Activated CD4-positive, alpha-beta T cell treated with anti-CD3 and anti-CD28 coated beads for 4 hours (primary cell): ENCODE measurements at places on chromosomes 3 and 15.

DNA sequence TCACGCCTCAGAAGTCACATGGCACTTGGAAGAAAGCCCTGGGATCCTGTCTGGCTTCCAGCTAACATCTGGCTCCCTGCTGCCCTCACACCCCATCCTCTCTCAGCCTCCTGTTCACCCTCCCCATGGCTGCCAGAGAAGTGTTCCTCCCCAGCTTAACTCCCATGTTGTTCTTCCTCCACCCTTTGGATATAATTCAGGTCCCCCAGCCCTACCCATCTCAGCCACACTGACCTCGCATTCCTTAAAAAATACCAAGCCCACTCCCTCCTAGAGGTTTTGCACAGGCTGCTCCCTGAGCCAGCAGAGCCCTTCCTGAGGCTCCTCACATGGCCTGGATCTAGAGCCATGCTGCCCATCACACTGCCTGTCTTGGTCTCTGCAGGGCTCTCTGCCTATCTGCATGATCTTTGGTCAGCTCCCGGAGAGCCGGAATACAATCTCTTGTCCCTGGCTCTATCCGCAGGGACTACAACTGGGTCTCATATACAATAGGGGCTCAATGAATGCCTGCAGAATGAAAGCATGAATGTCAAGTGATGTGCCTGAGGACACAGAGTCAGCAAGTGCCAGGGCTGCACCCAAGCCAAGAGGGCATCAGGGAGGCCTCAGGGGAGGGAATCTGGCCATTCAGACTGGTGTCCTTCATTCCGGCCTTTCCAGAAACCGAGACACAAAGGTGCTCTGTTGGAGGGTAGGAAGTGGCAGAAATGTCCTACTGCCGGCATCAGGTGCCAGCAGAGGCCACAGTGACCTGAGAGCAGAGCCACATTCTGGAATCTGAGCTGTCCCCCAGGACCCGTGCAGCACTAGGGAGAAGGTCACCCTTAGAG lies 3.8 kb upstream of the TKT start:
- DNase-seq: no peak

GRCh38 chr3:162632672-162633071 lies 1136.1 kb downstream of the OTOL1 start:
- no peak for DNase-seq

DNA sequence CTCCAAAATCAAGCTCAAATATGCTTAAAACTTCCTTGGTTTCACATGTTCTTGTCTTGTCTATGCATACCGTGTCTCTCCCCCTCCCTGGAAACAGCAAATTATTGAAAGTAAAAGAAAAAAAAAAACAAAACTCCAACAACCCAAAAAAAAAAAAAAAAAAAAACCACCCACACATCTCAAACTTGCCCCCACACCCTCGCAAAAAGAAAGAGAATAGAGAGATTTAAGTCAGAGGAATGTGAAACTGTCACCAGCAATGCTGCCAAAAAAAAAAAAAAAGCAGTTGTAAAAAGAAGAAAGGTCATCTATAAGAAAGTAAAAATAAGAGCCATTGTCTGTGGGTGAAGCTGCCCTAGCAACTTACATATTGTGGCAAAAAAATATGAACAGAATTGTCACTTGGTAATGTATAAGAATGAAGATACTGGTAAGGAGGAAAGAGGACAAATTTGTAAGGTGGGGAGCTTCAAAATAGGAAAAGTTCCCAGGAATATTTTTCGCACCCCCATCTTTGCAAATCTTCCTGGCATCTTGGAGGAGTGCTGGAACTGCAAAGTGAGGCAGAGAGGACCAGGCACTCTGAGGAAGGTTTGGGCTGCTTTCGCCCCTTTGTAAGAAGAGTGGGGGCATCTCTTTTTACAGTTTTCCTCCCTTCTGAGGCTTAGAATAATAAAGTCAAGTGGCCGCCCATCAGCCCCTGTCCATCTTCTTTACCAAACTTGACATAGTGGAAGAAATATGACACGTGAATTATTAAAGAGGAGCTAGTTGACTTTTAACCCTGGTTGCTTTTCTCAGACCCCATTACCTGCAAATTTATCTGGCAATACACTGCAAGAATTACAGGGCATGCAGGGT lies 81.8 kb downstream of the NR2F2 start:
- DNase-seq: no peak

DNA sequence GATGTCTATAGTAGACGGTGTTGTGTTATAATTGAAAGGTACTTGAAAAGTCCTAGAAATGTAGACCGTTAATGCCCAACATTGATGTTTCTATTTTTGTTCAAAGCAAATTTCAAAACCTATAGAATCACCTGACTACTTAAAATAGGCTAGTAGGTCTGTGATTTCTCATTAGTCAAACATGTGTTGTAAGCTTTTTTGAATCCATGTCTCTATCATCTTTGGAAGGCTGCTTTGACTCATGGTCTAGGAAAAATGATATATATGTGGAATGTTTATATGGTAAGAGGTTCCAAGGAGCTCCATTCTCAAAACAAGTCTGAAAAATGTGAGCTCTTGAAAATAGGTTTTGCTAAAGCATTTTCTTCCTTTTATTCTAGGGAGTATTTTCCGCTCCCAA lies 375.3 kb downstream of the LPP start:
- DNase-seq: no peak

- DNase-seq: no peak
Measured at GRCh38 chr15:73683777-73684580, at the start of gene CD276. CD276 (plus strand) TSS chr15:73684383; CDS start chr15:73699640, 15,257 bp downstream.

GRCh38 chr3:194422188-194422587 lies 23.1 kb upstream of the GP5 start:
- no peak for DNase-seq

DNA sequence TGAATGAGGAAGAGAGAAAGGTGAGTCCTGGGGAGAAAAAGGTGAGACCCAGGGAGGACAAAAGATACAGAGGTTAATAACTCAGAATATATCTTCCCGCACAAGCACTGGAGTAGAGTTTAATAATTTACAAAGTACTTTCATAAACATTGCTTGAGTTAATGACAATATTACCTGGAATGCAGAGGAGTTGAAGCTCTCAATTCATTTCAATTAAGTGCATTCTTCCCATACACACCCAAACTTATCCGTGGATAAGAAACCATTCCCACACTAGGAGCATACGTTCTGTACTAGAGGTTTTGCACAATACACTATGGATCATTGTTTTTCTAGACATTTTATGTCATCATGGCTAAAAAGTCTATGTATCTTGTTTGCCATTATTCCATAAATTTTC lies 23.3 kb upstream of the KNG1 start:
- no peak for DNase-seq

DNA sequence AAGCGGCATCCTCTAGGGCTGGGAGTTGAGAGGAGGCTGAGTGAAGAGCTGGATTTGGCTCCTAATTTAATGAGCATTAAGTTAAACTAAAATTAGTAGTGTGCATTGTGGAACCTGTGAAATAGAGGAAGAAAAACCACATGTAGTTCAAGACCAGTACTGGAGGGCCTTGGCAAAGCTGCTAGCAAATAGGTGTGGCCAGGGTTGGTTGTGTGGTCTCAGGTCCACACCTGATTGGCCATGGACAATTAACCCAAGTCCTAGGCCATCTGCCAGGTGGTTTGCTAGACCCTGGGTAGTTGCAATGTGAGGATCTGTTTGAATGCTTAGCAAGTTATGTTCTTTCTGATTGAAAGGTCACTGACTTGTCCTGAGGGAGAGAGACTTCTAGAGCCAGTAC lies 275.5 kb downstream of the PDCD6IP start:
- no peak for DNase-seq

- DNase-seq: no peak
Measured at GRCh38 chr3:184786280-184786941, 25.6 kb upstream of the VPS8 start.

- DNase-seq: no peak
Measured at GRCh38 chr3:12300137-12300536, 11.3 kb downstream of the PPARG start.

GRCh38 chr3:61928039-61928438 lies 366.7 kb downstream of the PTPRG start:
- DNase-seq: no peak

DNA sequence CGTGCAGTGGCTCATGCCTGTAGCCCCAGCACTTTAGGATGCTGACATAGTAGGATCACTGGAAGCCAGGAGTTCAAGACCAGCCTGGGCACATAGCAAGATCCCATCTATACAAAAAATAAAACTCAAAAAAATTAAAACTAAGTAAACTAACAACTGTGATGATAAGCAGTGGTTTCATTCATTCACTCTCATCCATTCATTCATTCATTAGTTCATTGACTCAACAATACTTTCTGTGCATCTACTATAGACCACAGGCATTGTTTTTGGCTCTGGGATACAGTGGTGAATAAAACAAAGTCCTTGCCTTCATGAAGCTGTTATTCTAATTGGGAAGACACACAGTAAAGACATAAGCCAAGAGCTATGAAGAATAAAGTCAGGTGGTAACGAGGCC lies 7.5 kb upstream of the TMEM212 start:
- DNase-seq: no peak

DNA sequence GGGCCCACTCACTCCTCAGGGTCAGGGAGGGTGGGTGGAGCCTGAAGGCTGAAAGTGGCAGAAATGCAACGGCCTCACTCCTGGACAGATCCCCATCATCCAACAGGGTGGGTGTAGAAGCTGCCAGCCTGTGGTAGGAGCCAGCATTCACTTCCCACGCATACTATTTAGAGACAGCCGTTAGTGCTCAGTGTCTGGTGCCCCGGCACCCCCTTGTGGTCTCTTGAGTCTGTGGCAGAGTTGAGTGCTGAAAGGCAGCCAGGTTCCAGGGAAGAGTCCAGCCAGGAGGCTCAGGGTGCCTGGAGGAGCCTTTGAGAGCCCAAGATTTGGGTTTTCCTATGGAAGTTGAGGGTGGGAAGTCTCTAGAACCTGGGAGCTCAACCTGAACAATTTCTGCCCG lies 2.1 kb upstream of the GNAT1 start:
- peak; percentile 21 for DNase-seq

DNA sequence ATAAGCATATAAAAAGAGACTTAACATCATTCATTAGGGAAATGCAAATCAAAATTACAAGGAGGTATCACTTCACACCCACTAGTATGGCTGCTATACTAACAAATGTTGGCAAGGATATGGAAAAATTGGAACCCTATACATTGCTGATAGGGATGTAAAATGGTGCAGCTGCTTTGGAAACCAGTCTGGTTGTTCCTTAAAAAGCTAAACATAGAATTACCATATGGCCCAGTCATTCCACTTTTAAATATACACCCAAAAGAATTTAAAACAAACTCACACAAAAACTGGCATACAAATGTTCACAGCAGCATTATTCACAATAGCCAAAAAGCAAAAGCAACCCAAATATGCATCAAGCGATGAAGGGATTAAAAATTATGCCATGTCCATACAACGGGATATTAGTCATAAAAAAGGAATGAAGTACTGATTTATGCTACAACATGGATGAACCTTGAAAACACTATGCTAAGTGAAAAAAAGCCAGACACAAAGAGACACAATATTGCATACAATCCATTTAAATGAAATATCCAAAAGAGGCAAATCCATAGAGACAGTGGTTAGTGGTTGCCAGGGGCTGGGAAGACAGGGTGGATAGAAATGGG lies 118.3 kb downstream of the OSBPL10 start:
- no peak for DNase-seq

GRCh38 chr15:40065166-40065565 lies 26.2 kb upstream of the SRP14 start:
- DNase-seq: no peak

- DNase-seq: no peak
Measured at GRCh38 chr3:42700366-42701288, 2.0 kb downstream of the HHATL start.

- no peak for DNase-seq
Measured at GRCh38 chr3:141275511-141275910, 43.9 kb downstream of the PXYLP1 start.

DNA sequence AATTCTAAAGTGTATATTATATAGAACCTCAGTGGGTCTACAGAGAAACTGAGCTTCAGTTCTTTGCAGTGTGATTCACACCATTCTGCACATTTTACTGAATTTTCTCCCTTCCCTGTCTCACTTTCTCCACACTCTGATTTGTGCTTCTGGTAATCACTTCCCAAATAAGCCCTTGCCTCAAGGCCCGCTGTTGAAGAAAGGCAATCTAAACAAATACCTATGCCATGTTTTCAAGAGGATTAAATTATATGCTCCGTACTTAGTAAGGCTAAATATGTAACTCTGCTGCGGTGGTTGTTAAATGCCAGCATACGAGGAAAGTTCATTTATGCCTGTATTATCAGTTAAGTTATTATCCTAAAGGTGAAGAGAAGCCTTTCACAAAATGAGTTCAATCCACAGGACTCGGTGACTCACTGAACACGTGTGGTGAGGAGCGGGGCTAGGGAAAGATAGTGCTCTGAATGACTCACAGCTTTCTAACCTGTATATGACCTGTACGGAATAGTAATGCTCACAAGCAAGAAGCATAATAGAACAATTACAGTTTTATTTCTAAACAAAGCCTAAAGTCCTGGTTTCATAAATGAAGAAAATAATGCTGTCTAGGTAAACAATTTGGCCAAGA lies 25.1 kb downstream of the CNTN6 start:
- no peak for DNase-seq

GRCh38 chr3:171388527-171388926 lies 71.7 kb downstream of the TNIK start:
- no peak for DNase-seq

- peak; percentile 19 for DNase-seq
Measured at GRCh38 chr15:88834211-88834812, 31.1 kb downstream of the ACAN start.

DNA sequence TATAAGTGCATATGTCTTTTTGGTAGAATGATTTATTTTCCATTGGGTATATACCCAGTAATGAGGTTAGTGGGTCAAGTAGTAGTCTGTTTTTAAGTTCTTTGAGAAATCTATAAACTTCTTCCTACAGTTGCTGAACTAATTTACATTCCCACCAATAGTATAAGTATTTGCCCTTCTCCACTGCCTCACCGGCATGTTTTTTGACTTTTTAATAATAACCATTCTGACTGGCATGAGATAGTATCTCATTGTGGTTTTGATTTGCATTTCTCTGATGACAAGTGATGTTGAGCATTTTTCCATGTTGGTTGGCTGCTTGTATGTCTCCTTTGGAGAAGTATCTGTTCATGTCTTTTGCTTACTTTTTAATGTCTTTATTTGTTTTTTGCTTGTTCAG lies 94.1 kb upstream of the TP63 start:
- no peak for DNase-seq

DNA sequence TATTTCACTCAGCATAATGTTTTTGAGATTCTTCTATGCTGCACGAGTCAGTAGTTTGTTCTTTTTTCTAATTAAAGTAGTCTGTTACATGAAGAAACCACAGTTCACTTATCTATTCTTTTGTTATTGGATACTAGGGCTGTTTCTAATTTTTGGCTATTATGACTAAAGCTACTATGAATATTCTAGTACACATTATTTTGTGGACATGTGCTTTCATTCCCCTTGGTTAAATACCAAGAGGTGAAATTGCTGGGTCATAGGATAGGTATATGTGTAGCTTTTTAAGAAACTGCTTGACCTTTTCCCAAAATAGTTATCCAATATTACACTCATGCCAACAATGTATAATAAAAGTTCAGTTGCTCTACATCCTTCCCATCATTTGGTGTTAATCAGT lies 8.9 kb downstream of the PDE8A start:
- no peak for DNase-seq

- DNase-seq: no peak
Measured at GRCh38 chr3:160977773-160978172, 127.4 kb downstream of the B3GALNT1 start.
